ENCODE measurements at places on chromosomes 5 and 9.

DNA sequence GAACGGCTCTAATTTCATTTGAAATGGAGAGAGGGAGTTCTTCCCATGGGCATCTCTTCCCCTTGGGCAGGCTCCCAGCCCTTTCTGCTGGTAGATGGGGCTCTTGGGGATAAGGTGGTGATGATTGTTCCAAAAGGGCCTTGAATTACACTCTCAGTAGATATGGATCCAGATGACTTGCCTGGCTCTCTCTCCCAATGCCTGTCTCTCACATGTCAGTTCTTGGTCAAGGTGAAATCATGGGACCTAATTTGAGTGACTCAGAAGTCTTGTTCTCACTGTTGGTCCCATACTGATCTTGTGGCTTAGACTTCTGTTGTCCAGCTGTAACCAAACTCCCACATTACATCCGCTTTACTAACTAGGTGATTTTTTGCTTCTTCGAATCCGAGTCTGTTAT, 317.0 kb upstream of the RFX3 start:
- DNase-seq = no peak

DNA sequence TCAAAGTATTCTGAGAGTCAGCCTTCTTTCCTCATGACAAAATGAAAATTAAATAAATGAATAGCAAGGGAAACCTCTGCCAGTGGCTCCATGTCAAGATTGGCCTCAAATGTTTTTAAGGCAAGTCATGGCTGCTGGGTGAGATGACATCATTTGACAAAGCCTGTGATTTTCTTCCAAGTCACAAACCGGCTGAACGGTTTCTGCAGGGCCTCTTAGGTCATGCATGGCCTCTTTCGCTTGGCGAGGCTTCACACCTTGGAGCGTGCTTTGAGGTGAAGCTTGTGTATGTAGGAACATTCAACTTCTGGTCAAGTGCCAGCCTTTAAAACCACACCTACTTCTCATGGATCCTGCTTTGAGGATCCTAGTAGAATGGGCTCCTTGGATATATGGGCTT, 161.0 kb upstream of the ZNF618 start:
- DNase-seq = no peak

DNA sequence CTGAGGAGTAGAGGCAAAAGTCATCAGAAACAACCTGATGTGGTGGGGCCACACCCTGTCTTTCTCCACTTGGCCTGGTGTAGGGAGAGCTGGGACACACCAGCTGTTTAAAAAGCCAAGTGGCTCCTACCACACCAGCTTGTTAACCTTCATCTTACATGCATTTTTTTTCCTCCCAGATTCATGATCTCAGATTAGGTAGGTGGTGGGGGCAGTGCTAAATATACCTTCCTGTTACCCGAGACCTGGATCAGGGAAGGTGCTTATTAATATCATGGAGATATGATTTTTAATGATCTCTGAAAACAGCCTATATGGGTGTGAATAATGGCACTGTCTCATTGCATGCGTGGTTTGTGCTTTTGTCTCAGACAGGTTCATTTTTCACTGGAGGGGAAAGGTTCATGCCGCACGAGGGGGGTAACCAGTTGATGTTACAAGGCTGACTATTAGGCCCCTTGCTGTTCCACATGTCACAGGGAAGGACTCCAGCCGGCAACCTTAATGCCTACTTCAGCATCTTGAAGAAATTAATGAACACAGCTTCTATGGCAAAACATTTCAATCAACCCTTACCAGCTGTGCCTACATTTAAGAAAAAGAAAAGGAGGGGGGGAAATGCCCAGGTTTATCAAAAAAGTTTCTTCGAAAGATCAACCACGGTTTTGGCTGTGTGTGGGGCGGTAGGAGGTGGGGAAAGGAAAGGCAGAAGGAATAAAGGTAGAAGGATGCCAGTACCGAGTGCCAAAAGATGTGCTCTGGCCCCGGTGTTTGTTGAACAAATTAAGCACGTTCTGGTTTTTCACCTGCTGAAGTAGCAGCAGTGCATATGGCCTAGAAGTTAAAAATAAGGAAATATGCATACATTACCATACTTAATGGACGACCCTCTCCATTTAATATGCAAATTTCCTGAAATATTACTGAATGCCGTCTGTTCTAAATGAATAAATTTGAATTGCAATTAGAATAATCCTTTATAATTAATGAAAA, 185.4 kb downstream of the EBF1 start:
- no peak for DNase-seq

- no peak for DNase-seq
These were observed 304.4 kb downstream of the TLE1 start for GRCh38 chr9:81384911-81385310.

DNA sequence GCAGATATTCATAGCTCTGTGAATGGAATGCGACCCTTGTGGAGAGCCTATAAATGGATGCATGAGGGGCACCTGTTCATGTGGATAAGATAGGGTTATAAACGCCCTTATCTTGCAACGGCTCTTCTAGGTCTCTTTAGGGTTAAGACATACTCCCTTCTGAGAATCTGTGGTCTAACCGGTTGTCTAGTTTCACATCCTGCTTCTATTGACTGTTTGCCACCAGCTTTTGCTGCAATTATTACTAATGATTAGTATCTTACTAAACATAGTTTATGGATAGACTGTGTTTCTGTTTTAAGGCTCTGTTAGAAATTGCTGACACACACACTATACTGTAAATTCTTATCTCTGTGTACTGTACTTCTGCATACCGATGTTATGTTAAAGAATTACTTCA, 198.9 kb upstream of the CYLC2 start:
- no peak for DNase-seq

DNA sequence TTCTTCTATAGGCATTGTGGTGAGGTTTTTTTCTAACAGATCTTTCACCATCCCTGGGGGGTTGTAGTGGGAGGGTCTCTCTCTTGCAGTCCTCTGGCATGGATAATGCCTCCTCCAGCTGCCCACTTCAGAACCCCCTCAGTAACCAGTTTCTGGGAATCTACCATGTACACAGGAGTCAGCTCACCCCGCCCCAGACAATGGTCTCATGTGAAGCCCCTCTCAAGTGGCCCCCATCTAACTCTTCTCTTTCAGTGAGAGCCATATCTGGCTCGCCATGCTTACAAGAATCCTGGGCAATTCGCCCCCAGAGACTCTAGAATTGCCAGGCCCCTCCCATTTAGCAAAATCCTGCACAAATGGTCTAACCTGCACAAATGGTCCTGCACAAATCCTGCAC, 144.4 kb upstream of the FSTL4 start:
- no peak for DNase-seq

- DNase-seq = no peak
These were observed 698.0 kb downstream of the CETN3 start for GRCh38 chr5:89711526-89711925.

DNA sequence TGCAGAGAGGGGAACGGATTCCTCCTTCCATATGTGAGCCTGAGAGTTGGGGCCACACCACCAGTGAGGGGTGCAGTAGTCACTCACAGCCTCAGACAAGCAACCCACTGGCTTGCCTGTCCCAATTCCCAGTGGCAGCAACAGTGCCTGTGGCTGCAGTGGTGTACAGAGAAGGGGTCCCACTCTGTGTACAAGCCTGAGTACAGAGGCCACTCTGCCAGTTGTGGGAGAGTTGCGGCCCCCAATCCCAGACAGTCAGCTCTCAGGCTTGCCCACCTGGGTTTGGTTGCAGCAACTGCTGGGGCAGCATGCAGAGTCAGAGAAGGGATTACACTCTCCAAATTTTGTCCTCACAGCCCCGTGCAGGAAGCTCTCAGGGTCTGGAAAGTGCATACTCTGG, 133.2 kb upstream of the RFX3 start:
- DNase-seq = no peak

DNA sequence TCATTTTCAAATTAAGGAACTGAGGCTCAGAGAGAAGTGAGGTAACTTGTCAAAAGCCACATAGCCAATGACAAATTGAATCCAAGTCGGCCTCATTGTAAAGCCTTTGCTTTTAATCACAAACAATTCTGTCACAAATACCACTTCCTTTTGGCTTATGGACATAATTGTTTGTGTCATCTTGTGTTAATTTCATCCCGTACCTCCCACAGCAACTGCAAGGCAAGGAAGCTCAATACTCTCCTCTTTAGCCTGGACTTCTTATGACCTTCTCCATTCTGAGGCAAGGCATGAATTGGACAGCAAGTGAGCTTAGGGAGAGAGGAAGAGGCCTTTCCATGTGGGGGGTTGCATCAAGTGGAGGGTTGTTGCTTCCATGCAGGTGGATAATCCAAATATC, 62.2 kb upstream of the SLC2A8 start:
- DNase-seq = no peak

DNA sequence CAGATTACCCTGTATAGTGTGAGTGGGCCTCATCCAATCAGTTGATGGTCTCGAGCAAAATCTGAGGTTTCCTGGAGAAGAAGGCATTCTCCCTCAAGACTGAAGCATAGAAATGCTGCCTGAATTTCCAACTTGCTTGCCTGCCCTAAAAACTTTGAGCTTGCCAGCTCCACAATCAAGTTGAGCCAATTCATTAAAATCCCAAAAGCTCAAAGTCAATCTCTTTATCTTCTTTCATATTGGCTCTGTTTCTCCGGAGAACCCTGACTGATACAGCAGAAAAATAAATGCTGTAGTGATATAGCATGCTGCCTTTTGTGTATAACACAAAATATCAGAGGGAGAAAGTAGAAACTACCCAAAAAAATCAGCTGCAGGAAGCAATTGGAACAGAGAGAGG, 72.5 kb upstream of the NMUR2 start:
- DNase-seq = no peak

GRCh38 chr5:143585970-143586369, 182.5 kb upstream of the NR3C1 start:
- no peak for DNase-seq

- no peak for DNase-seq
These were observed 1696.0 kb downstream of the MAT2B start for GRCh38 chr5:165201369-165201768.

DNA sequence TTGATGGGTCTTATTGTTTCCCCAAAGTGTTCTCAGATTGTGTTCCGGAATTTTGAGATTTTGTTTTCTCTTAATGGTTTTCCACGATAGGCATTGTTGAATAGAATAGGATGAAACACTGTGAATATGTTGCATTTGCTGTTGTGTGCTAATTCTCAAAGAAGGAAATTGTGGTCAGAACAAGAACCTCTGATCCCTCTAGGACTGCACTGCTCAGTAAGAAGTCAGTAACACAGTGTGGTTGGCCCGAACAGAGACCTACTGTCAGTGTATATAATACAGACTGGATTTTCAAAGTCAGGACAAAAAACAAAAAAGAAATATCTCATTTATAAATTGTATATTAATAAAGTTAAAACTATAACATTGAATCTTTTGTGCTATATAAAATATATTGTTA, 494.8 kb downstream of the MAT2B start:
- no peak for DNase-seq

DNA sequence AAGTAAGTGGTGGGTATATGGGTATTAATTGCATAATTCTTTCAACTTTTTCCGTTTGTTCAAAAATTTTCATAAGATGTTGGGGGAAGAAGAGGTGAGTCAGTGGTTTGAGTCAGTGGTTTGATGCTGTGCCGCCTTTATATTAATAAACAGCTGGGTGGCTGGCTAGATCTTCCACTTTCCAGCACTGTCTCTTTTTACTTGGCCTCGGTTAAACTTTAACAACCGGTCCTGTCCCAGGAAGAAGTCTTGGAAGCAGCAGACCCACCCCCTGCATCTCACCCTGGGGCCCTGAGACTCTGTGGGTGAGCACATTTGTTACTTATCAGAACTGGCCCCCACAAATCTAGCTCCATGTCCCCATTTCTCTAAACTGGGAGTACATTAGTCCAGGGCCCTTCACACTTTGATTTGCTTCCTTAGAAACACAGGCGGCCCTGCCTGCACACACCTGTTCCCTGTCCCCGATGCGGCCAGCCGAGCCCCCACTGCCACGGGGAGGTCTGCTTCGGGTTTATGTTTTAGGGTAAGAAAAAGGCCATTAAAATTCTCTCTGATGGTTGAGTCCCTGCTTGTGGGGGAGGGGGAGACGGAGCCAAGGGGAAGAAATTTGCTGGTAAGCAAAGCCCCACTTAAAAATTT, 90.7 kb downstream of the PTCH1 start:
- no peak for DNase-seq

DNA sequence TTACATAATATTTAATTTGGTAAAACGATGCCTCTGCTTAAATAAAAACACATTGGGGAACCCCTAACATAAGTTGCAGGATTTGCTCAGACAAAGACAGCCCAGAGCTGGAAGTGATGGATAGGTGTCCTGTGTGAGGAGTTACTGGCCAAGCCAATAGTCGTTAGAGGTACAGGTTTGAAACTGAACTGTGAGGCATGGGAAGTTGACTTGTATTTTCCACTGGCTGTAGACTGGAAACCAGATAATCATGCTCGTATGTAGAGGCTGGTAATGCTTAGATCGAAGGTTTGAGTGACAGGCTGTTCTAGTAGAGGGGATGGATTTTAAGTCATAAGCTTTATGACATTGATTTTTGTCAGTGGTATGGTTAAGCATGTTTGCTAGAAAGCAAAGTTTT, 24.8 kb downstream of the TEK start:
- no peak for DNase-seq

DNA sequence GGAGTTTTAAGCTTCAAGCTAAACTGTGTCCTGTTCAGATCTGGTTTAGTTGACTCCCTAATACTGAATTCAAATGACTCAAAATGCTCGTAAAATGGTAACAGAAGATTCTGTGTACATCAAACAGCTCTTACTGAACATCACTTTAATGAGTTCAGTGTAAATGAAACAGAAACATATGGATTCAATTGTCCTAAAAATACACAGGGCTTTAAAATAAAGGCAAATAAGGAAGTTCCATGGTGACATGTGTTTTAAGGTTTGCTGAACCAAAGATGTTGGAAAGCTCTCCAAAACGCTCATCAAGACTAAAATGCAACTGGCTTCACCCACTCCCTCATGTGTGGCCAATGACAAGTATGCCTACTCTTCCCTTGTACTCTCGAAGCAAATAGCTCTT, 340.0 kb upstream of the PIK3R1 start:
- no peak for DNase-seq

GRCh38 chr5:101532430-101532829, 629.3 kb upstream of the ST8SIA4 start:
- DNase-seq = no peak

DNA sequence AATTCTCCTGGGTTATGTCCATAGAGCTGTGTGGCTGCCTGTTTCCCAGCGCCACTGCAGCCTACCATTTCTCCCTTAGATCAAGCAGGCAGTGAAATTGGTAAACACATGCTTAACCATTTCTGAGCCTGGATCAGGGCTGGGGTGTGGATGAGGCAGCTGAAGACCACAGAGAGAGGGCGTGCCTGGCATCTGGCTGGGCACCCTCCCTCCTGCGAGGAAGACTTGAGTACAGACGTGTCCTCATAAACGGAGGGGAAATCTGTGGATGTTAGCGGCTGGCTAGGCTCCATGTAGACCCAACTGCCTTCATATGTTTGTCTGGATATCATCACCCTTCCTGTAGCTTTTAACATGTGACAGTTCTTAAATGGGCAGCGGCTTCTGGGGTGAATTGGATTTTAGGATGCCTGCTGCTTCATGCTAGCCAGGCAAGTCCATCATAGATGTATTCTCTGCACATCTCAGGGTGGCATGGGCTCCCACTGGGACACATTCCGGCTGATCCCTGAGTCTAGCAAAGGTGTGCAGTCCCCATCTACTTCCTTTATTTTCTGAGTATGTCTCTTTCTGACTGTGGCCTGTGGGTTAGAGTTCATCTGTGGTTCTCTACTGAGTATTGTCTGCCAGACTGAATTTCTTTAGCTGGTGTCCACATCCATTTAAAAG, 11.0 kb downstream of the RGS3 start:
- DNase-seq = no peak

GRCh38 chr5:44997506-44997905, 188.8 kb downstream of the MRPS30 start:
- no peak for DNase-seq

All from stimulated activated CD8-positive, alpha-beta memory T cell treated with anti-CD3 and anti-CD28 coated beads, Interleukin-4, amount 100 ng/mL, for 1 hour (primary cell).